ENCODE measurements at places on chromosomes 3 and 15. TPM values are rescaled to one million over a fixed set of nuclear protein-coding genes. Genes with fewer than 3 reads are reported as not detected.
A peak's percentile ranks its signal among the peaks of the same experiment; 100 is the strongest.

Gene LRRC15
- total RNA-seq, result not detected

DNA sequence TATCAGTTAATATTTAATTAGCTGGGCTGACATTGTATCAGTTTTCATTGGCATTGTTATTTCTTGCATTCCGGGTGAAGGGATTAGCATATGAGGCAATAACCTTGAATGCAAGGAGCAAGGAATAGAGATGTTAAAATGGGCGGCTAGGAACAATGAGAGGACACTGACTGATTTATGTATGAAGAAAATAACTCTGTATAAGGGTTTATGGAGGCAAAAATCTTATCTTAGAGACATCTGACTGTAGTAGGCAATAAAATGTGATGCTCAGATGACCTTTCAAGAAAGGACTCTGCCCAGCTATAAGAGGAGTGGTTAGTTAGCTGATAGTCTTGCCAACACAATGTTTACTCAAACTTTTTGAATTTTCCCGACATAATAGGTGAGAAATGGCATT lies 158.3 kb downstream of the EFHB start:
- no peak for DNase-seq

DNA sequence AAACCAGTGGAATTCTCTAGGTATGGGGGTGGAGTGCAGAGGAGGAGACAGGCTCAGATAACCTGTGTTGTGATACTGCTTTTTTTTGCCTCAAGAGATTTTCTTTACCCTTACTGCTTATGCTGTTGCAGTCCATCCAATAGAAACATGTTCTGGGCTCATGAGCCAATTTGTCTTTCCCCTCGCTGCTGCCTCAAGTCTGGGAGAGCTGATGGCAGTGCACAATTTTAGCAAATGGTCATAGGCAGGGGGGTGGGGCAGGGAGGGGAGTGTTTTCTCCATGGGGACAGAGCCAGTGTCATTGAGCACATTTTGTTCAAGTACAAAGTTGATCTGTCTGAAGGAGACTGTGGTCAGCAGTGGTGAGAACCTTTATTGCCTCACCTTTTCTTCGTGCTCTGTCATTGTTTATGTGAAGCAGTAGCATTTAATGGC lies 134.9 kb downstream of the MBNL1 start:
- no peak for DNase-seq

DNA sequence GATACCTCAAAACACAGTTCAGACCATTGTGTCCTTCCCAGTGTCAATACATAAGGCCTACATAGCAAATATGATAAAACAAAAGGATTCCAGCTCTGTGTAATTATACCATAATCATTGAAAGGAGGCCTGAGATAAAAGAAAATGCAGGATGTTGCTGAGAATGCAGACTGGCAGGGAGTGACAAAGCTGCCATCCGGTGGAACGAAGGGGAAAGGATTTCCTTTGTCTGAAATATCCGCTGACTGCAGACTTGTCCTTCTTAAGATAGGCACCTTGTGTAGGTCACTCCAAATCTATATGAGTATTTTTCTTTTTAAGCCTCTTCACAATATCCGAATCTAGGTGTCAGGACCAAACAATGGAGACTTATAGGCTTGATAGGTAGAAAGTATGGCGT lies 108.0 kb downstream of the KCNH8 start:
- DNase-seq, result peak; percentile 64

DNA sequence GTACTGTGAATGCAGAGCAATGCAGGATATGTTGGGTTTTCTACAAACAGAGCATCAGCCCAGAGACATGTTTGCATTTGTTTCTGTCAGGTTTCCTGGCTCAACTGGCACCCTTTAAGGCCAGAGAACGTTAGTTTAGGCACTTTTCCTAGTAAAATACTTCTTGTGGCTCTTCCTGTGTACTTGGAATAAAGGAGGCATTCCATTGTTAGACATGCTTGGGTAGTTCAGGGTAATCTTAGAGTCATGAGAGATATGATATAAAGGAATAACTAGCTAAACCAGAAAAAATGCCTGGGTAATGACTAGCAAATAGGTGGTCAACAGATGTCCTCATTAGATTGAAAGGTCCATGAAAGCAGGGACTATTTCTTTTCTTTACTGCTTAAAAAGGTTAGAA lies 60.4 kb upstream of the RBM5 start:
- DNase-seq, result no peak

DNA sequence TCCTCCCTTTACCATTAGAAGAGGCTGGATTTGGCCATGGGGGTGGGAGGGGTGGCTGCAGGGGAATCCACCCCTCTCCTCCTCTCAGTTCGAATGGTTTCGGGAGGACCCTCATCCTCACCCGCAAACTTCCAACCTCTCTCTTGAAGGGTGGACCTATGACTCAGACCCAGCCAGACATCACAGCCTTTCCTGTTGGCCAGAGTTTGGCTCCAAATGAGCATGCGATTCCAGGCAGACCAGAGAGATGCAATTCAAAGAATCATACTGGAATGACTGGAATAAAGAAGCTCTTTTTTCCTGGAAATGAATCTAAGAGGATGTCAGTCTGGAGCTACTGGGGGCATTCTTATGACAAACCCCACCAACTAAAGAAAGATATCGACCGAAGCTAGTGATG lies 516.7 kb upstream of the MDFIC2 start:
- no peak for DNase-seq

Data from endodermal cell (in vitro differentiated cells).